Breast epithelium (tissue), 4 donors: ENCODE measurements at places on chromosomes 1 and 21. TPM values are rescaled to one million over a fixed set of nuclear protein-coding genes. Genes with fewer than 3 reads are reported as not detected.

GRCh38 chr1:53470155-53470554 is 11.0 kb downstream of the DMRTB1 start:
- H3K4me1 ChIP-seq: no peaks in the 10 kb centered on the region
- no peaks in the 10 kb centered on the region for H3K27me3 ChIP-seq
- no peak overlapping the region for H3K27ac ChIP-seq
- no peaks in the 10 kb centered on the region for H3K36me3 ChIP-seq
- H3K4me3 ChIP-seq: peak overlapping the region; percentile 46

DNA sequence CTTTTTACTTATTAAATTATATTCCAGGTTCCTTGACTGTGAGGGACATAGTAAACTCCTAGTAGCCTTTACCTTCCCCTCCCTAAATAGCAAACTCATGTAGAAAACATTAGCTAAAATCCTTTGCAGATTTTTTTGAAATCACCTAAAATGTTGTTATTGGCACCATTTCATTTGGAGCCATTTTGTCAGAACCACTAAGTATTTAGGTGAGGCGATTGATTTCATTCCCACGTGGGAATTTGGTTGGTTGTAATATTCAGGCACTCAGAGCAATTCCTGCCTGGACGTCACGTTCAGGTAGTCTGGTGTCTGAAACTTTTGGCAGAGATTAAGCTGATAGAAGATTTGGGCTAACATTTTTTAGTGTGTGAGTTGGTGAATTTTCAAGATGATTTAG is 84.3 kb downstream of the CAMTA1 start:
- DNase-seq: no peak
- peak overlapping the region; percentile 73 for H3K27ac ChIP-seq
- H3K4me3 ChIP-seq: no peak overlapping the region
- H3K4me1 ChIP-seq: peaks cover 16% of the 10 kb centered on the region
- H3K27me3 ChIP-seq: no peaks in the 10 kb centered on the region

GRCh38 chr1:27031235-27032118 is 18.8 kb upstream of the TENT5B start:
- DNase-seq: peak; percentile 94
- peaks cover 6% of the 10 kb centered on the region for H3K4me1 ChIP-seq
- H3K27me3 ChIP-seq: no peaks in the 10 kb centered on the region
- H3K4me3 ChIP-seq: peak overlapping the region; percentile 60
- peak overlapping the region; percentile 94 for H3K27ac ChIP-seq

GRCh38 chr1:61085983-61086644 is 3.8 kb downstream of the NFIA start:
- no peaks in the 10 kb centered on the region for H3K36me3 ChIP-seq

DNA sequence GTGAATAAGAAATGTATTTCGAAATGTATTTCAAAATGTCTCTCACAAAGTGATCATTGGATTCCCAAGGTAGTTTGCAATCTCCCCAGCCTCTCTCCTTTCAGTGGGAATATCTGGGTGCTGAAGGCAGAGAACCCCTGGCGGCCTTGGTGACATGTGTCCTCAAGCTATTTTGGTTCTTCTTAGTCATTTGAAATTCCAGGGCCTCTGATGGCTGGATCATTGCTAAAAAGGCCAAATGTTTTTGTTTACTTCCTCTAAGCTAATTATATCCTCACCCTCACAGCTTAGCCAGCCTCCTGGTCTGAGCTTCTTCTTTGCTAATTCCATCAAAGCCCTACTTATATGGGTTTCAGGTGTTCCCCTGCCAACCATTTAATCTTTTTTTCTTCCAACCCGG is 71.2 kb downstream of the LRRC40 start:
- H3K36me3 ChIP-seq: no peaks in the 10 kb centered on the region
- H3K27me3 ChIP-seq: no peaks in the 10 kb centered on the region
- no peak overlapping the region for H3K4me3 ChIP-seq
- DNase-seq: no peak
- H3K27ac ChIP-seq: no peak overlapping the region

DNA sequence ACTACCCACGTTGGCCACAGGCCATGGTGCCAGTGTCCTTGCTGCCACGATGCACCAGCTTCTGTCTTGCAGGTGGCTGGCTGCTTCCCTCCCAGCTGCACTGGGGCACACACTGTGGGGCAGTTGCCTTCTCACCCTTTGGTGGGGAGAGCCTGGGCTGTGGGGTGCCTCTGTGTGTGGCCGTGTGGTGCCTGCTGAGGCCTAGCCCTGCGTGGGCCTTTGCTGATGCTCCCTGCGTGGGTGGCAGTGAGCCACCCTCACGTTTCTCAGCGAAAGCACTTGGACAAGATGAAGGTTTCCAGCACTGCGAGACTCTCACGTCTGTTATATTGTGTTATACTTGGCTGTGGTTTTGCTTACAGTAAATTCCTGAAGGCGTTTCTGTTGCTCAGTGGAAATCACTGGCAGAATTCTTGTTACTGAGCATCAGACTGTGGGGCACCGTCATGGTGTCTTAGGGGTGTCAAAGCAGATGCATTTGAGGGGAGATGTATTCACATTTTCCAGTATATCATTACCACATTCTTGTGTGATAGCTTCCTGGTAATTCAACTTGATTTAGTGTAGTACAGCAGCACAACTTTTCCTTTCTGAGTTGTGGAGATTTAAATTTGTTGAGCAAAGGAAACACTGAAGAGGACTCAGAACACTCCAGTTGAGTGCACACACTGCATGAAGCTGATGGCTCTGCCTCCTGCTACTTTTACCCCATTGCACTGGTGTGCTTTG is 124.7 kb downstream of the PCBP3 start:
- H3K27ac ChIP-seq: no peak overlapping the region
- no peaks in the 10 kb centered on the region for H3K4me1 ChIP-seq
- no peaks in the 10 kb centered on the region for H3K27me3 ChIP-seq
- DNase-seq: no peak
- no peak overlapping the region for H3K4me3 ChIP-seq

GRCh38 chr1:42937141-42937696 is 21.4 kb downstream of the SLC2A1 start:
- H3K4me1 ChIP-seq: no peaks in the 10 kb centered on the region
- H3K27ac ChIP-seq: peak overlapping the region; percentile 49
- no peaks in the 10 kb centered on the region for H3K36me3 ChIP-seq
- DNase-seq: no peak

DNA sequence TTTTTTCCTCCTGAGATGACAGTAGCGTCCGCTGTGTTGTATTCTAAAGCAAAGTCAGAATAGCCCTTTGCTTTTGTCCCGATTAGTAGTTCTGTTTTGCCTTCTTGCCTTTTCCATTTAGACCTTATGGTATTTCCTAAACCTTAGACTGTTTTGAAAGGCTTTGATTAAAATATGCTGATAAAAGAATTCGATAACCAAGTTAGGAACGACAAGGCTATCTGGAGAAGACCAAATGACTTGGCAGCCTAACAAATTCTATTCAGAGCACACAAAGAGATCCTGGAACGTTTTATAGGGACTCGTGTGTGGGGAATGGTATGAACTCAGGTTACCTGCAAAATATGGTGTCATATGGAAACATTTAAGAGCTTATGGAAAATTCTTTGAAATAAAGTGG is 42.9 kb downstream of the NFIA start:
- H3K4me1 ChIP-seq: peaks cover 3% of the 10 kb centered on the region
- H3K4me3 ChIP-seq: no peak overlapping the region
- DNase-seq: no peak
- no peaks in the 10 kb centered on the region for H3K27me3 ChIP-seq

- no peaks in the 10 kb centered on the region for H3K36me3 ChIP-seq
- H3K27ac ChIP-seq: no peak overlapping the region
- H3K4me1 ChIP-seq: no peaks in the 10 kb centered on the region
- H3K27me3 ChIP-seq: no peaks in the 10 kb centered on the region
- no peak overlapping the region for H3K4me3 ChIP-seq
Measured at GRCh38 chr1:169148472-169149252, 42.2 kb downstream of the ATP1B1 start.

- no peaks in the 10 kb centered on the region for H3K36me3 ChIP-seq
- DNase-seq: no peak
- H3K27ac ChIP-seq: no peak overlapping the region
- no peak overlapping the region for H3K4me3 ChIP-seq
- H3K4me1 ChIP-seq: no peaks in the 10 kb centered on the region
Measured at GRCh38 chr1:244431166-244431565, 20.5 kb downstream of the ADSS2 start.

GRCh38 chr21:32279377-32279680 is 480 bp upstream of the MIS18A start:
- H3K36me3 ChIP-seq: no peaks in the 10 kb centered on the region
- no peaks in the 10 kb centered on the region for H3K27me3 ChIP-seq
- H3K4me1 ChIP-seq: no peaks in the 10 kb centered on the region
- peak overlapping the region; percentile 80 for H3K27ac ChIP-seq
- no peak for DNase-seq
- H3K4me3 ChIP-seq: peak overlapping the region; percentile 83

GRCh38 chr1:193437785-193438184 is 251.4 kb upstream of the B3GALT2 start:
- no peaks in the 10 kb centered on the region for H3K4me1 ChIP-seq
- DNase-seq: no peak
- no peaks in the 10 kb centered on the region for H3K36me3 ChIP-seq
- no peak overlapping the region for H3K27ac ChIP-seq
- no peaks in the 10 kb centered on the region for H3K27me3 ChIP-seq

- no peak for DNase-seq
- H3K4me3 ChIP-seq: peak overlapping the region; percentile 38
- H3K4me1 ChIP-seq: peaks cover 27% of the 10 kb centered on the region
- H3K27ac ChIP-seq: peak overlapping the region; percentile 91
- H3K36me3 ChIP-seq: no peaks in the 10 kb centered on the region
- no peaks in the 10 kb centered on the region for H3K27me3 ChIP-seq
Measured at GRCh38 chr1:234962340-234962989, 166.2 kb downstream of the TOMM20 start.

DNA sequence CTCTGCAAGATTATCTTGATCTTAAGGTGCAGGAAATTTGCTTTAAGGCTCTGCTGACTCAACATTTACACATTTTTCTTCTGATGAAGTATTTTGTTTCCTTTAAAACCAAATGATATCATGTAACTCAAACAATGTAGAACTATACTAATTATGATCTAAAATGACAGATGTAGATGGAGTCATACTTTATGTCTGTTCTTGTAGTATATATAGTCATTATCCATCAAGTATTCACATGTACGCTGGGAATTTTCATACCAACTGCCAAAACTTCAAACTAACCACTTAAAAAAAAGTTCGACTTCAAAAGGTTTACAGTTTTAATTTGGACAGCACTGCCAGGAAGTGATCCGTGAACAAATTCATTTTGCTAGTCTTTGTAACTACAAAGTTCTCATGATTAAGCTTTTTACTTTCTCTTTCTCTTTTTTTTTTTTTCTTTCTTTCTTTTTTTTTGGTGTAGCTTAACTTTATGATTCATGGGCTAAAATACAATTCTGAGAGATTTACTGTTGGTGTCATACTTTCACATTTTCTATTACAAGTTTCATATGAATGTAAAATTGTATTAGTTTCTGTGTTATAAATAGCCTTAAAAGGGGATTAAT is 509.0 kb upstream of the CXADR start:
- DNase-seq: no peak
- no peak overlapping the region for H3K4me3 ChIP-seq
- no peaks in the 10 kb centered on the region for H3K4me1 ChIP-seq
- no peaks in the 10 kb centered on the region for H3K36me3 ChIP-seq

DNA sequence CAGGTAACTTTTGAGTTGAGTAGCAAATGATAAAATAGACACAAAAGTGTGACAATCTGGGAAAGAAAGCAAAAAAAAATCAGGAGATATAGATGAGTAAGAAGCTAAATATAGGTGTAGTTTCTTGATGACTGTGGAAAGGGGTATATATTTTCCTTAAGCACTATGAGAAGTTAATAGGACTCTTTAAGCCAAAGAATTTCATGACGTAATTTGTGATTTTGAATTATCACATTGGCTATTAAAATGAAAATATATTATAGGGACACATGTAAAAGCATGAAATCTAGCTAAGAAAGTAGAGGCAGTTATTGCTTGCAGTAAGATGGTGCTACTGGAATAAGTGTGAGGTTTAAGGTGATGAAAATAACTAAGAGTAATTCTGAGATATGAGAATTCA is 759.1 kb downstream of the KCNT2 start:
- no peak for DNase-seq
- H3K36me3 ChIP-seq: no peaks in the 10 kb centered on the region
- H3K4me1 ChIP-seq: no peaks in the 10 kb centered on the region
- H3K4me3 ChIP-seq: no peak overlapping the region
- H3K27me3 ChIP-seq: no peaks in the 10 kb centered on the region

- no peaks in the 10 kb centered on the region for H3K36me3 ChIP-seq
- DNase-seq: no peak
- peak overlapping the region; percentile 63 for H3K27ac ChIP-seq
- H3K4me1 ChIP-seq: no peaks in the 10 kb centered on the region
- peak overlapping the region; percentile 7 for H3K4me3 ChIP-seq
- H3K27me3 ChIP-seq: no peaks in the 10 kb centered on the region
Measured at GRCh38 chr1:39609618-39610331, 29.7 kb downstream of the HEYL start.

- H3K4me3 ChIP-seq: no peak overlapping the region
- no peaks in the 10 kb centered on the region for H3K36me3 ChIP-seq
- no peaks in the 10 kb centered on the region for H3K4me1 ChIP-seq
- no peaks in the 10 kb centered on the region for H3K27me3 ChIP-seq
Measured at GRCh38 chr1:224528900-224529299, 87.2 kb upstream of the CNIH3 start.

DNA sequence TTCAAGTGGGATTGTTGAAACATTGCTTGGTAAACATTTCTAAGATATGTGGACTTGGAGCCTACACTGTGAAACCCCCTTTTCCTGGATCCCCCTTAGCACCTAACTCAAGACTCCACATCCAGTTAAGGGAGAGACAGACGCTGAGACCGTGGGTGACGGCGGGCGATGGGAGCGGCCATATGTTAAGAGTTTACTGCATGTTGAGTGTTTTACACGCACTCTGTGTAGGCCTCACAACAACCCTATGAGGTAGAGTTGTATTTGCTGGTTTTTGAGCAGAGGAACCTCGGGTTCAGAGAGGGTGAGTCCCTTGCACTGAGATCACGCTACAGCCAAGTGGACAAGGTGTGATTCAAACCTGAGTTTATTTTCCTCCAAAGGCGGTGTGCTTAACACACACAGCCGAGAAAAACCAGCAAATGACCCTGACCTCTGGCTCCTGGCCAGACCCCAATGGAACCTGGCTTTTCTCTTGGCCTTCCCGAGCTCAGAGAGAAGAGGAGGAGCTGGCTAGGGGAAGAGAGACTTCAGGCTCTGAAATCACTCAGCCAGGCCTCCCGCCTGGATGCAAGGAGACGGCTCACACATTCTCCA is 46.9 kb upstream of the GOLT1A start:
- no peaks in the 10 kb centered on the region for H3K27me3 ChIP-seq
- H3K4me3 ChIP-seq: no peak overlapping the region
- H3K4me1 ChIP-seq: no peaks in the 10 kb centered on the region
- DNase-seq: no peak

Gene CD55
- 67.8 TPM for total RNA-seq

Gene LYST
- 66.1 TPM for total RNA-seq

Gene GNG4
- 0.15 TPM for total RNA-seq

Gene F11R
- 48.8 TPM for total RNA-seq

Gene B3GALNT2
- total RNA-seq: 34.8 TPM

Gene TNFRSF8
- total RNA-seq: 0.88 TPM

Gene TAL1
- total RNA-seq: 5.1 TPM

Gene GNAT2
- not detected for total RNA-seq

Gene FMO2
- 132 TPM for total RNA-seq

Gene ETNK2
- 13.8 TPM for total RNA-seq
